T-cell (primary cell): ENCODE measurements at places on chromosomes 16 and 17. TPM values are rescaled to one million over a fixed set of nuclear protein-coding genes. Genes with fewer than 3 reads are reported as not detected.

Gene TLCD2
- total RNA-seq = 0.82 TPM

Gene SSTR5
- not detected for total RNA-seq

Gene ASPSCR1
- 34.6 TPM for total RNA-seq

Gene CPNE7
- total RNA-seq = 5.1 TPM

Gene CA4
- not detected for total RNA-seq

Gene CD7
- total RNA-seq = 104 TPM

GRCh38 chr17:80774146-80774545 lies 217.5 kb upstream of the CHMP6 start:
- peak overlapping the region; percentile 47 for H3K27ac ChIP-seq
- H3K4me3 ChIP-seq = peak overlapping the region; percentile 67
- H3K36me3 ChIP-seq = peaks cover 13% of the 10 kb centered on the region
- H3K27me3 ChIP-seq = no peaks in the 10 kb centered on the region

- no peaks in the 10 kb centered on the region for H3K36me3 ChIP-seq
- H3K27ac ChIP-seq = no peak overlapping the region
- no peak overlapping the region for H3K4me3 ChIP-seq
- no peaks in the 10 kb centered on the region for H3K27me3 ChIP-seq
These were observed 123.1 kb downstream of the SLC39A11 start for GRCh38 chr17:72969293-72969906.

DNA sequence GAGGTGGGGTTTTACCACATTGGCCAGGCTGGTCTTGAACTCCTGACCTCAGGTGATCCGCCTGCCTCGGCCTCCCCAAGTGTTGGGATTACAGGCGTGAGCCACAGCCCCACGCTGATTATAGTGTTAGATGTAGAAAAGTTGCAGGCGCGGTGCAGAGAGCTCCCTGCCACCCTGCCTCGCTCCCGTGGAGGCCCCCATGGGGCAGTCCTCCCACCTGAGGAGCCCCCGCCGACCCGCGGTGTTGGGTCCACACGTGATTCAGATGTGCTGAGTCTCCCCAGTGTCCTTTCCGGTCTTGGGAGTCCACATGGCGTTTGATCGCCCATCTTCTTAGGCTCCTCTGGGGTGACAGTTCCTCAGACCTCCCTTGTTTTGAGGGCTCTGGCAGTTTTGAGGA lies 5.2 kb upstream of the RPL13 start:
- no peak overlapping the region for H3K27ac ChIP-seq
- H3K27me3 ChIP-seq = no peaks in the 10 kb centered on the region

- no peaks in the 10 kb centered on the region for H3K27me3 ChIP-seq
- H3K27ac ChIP-seq = no peak overlapping the region
- no peak overlapping the region for H3K4me3 ChIP-seq
These were observed 9.2 kb downstream of the RPL23 start for GRCh38 chr17:38844261-38844757.

DNA sequence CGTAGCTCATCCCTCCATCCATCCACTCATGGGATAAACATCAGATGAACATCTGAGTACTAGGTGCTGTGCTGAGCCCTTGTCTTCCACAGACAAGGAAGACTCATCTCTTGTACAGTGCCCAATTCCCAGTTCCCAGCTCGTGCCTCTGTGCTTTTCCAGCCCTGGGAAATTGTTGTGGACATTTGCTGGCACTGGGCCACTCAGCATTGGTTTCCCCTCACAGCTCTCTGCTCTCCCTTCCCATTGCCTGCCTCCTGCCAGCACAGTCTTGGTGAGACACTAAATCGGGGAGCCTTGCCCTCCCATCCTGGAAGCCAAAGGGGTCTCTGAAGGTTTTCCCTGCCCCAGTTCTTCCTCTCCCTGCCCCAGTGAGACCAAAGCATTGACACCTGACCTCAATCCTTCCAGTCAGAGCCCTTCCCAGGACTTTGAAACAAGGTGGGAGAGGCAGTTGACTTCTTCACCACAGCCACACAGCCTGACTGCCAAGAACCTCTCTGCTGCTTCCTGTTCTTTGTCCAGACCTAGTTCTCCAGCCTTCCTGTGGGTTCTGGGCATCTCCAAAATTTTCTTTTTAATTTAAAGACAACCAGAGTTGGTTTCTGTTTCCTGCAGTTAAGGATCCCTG lies 50.2 kb downstream of the WSB1 start:
- H3K4me1 ChIP-seq = no peaks in the 10 kb centered on the region
- no peaks in the 10 kb centered on the region for H3K36me3 ChIP-seq
- H3K4me3 ChIP-seq = no peak overlapping the region
- peaks cover 16% of the 10 kb centered on the region for H3K27me3 ChIP-seq
- no peak overlapping the region for H3K27ac ChIP-seq
- no peak for DNase-seq

DNA sequence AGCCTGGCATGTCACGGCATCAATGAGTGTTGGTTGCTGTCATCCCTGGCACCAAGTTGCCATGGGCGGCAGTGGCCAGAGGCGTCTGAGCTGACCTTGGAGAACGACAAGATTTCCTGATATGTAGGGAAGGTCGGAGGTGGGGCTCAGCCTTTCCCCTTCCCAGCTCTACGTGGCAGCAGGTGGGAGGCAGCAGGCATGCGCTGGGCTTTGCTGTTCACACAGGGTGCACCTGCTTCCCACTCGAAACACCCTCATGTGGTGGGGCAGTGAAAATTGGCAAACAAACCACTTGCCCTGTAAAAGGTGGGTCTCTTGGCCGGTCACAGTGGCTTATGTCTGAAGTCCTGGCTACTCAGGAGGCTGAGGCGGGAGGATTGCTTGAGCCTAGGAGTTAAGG lies 12.3 kb upstream of the TFAP4 start:
- H3K36me3 ChIP-seq = no peaks in the 10 kb centered on the region
- no peaks in the 10 kb centered on the region for H3K4me1 ChIP-seq
- no peak overlapping the region for H3K27ac ChIP-seq
- no peak overlapping the region for H3K4me3 ChIP-seq

DNA sequence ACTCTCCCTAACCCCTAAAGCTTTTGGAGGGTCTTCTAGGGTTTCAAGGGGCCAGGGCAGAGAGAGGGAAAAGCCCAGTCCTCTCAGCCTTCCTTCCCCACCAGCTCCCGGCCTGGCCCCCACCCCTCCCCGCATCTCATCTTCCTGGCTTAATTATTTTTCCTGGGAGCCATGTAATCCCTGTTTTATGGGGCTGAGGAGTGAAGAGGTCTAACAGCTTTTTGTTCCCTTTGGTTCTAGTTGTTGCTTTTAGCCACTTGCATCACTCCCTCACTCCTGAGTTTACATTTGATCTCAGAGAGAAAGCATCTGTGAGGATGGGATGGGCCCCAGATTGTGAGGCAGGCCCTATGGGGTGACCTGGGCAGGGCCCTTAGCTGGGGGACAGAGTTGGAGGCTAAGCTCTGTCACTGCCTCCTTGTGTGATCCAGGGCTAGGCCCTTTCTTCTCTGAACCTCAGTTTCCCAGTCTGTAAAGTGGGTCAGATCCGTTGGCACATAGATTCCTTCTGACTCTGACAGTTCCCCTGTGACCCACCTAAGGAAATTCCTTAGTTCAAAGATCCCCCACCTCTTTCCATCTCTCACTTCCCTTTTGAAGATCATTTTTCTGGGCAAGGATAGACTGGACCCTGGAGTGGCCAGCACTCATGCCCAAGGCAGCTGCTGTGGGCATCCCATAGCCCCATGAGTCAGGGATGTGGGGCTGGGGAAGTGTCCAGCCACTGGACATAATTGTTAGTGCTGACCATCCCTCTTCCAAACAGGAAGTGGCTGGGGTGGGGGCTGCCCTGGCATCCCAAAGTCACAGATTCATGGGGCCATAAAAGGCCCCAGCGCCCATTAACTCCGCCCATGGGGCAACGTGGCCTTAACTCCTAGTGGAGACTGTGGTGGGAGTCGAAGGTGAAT lies 20.1 kb downstream of the UNC119 start:
- no peaks in the 10 kb centered on the region for H3K36me3 ChIP-seq
- no peaks in the 10 kb centered on the region for H3K27me3 ChIP-seq
- H3K27ac ChIP-seq = no peak overlapping the region

DNA sequence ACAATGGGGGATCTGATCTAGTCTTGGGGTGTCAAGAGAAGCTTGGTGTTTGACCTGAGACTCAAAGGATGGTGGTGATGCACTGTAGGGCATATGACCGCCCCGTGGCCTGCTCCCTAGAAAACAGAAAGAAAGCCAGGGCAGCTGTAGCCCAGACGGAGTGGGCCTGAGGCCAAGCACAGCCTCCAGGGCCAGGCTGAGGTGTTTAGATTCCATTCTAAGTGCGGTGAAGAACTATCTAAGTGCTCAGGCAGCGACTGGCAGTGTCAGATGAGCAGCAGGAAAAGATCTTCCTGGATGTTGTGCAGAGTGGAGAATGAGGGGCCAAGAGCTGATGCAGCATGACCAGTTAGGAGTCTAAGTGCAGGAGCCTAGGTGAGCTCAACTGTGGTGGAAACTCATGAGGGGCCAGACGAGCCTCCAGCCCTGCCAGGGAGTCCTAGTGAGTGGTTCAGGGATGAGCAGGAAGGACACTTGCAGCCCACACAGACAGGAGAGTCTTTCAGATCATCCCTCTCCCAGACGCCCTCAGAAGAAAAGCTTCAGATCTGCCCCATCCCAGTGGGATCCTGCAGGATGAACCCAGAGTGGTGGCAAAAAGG lies 314.2 kb upstream of the CCL2 start:
- H3K4me1 ChIP-seq = no peaks in the 10 kb centered on the region
- no peak overlapping the region for H3K27ac ChIP-seq
- H3K36me3 ChIP-seq = no peaks in the 10 kb centered on the region

DNA sequence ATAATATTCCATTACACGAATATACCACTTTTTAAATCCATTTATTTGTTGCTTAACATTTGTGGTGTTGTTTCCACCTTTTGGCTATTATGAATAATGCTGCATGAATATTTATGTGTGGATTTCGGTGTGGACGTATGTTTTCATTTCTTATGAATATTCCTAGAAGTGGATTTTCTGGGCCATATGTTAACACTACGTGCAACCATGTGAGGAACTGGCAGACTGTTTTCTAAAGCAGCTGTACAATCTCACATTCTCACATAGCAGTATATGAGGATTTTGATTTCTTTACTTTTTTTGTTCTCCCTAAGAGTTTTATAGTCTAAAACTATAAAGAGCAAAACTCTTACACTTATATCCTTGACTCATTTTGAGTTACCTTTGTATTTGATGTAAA lies 143.4 kb downstream of the MAP2K4 start:
- no peak overlapping the region for H3K4me3 ChIP-seq
- DNase-seq = no peak
- H3K36me3 ChIP-seq = no peaks in the 10 kb centered on the region
- H3K4me1 ChIP-seq = no peaks in the 10 kb centered on the region
- H3K27ac ChIP-seq = no peak overlapping the region
- H3K27me3 ChIP-seq = no peaks in the 10 kb centered on the region

DNA sequence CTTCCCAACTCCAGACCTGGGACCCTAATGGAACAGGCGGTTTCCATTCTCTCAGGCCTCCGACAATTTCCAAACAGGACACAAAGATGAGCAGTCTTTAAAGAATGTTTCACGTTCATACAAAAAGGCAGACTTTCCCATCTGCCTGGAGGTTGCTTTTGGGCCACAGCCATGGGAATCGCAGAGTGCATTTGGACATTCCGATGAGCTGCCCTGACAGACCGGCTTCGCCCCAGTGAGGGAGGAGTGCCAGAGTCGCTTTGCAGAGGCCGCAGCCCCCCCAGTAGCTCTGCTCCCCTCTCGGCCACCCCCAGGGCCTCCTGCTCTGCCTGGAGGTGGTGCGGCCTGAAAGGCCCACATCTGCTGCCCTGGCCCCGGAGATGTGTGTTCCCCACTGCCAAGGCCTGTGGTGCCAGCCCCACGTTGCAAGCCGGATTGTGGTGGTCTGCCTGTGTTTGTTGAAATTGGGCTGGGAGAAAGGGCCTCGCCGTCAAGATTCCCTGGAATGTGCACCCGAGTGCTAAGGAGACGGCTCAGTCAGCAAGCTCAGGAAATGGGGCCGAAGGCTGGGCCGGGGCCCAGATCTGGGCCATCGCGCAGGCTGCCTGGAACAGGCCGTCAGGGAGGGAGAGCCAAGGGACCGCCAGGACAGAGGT lies 89.8 kb downstream of the C16orf95 start:
- no peak overlapping the region for H3K4me3 ChIP-seq
- DNase-seq = no peak
- H3K27me3 ChIP-seq = no peaks in the 10 kb centered on the region
- H3K27ac ChIP-seq = no peak overlapping the region
- no peaks in the 10 kb centered on the region for H3K4me1 ChIP-seq

DNA sequence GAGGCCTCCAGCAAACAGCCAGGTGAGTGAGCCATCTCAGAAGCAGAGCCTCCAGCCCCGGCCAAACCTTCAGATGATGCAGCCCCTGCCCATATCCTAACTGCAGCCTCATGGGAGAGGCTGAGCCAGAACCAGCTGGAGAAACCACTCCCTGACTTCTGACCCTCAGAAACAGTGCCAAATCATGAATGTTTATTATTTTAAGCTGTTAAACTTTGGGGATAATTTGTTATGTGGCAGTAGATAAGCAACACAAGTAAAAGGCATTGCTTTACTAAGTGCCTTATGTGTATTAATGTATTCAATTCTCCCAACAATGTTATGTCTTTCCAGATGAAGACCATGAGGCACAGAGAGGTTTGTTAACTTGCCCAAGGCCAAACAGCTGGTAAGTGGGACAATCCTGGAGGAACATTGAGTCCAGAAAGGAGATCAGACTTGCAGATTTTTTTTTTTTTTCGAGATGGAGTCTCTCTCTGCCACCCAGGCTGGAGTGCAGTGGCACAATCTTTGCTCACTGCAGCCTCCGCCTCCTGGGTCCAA lies 59.6 kb downstream of the SOCS1 start:
- H3K4me3 ChIP-seq = no peak overlapping the region
- peaks cover 11% of the 10 kb centered on the region for H3K27me3 ChIP-seq
- no peak for DNase-seq
- H3K27ac ChIP-seq = no peak overlapping the region
- no peaks in the 10 kb centered on the region for H3K36me3 ChIP-seq
- H3K4me1 ChIP-seq = peaks cover 6% of the 10 kb centered on the region

GRCh38 chr16:9134739-9135138 lies 43.3 kb downstream of the HAPSTR1 start:
- peak; percentile 37 for DNase-seq
- H3K4me3 ChIP-seq = no peak overlapping the region
- no peaks in the 10 kb centered on the region for H3K36me3 ChIP-seq
- H3K27ac ChIP-seq = no peak overlapping the region

DNA sequence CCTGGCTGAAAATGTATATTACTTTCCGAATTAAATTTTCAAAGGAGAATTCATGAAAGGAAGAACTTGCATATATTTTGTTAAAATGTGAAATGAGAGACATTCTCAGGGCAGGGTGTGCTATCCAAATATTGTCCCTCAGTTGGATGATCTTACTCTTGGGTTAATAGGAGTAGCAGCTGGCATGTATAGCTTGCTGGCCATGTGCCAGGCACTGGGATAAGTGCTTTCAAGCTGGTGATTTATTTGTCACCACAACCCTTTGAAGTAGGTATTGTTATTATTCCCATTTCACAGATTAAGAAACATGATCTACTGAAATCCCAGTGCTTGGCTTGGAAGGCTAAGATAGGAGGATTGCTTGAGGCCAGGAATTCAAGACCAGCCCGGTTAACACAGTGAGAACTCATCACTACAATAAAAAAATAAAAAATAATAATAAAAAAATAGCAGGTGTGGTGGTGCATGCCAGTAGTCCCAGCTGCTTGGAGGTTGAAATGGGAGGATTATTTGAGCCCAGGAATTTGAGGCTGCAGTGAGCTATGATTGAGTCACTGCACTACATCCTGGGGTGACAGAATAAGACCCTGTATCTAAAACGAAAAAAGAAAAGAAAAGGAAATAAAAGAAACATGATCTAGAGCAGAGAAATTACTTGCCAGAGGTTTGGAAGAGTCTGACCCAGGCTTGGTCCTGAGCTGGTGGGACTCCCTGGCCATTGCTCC lies 11.6 kb upstream of the MPHOSPH6 start:
- DNase-seq = no peak
- no peaks in the 10 kb centered on the region for H3K4me1 ChIP-seq
- H3K4me3 ChIP-seq = no peak overlapping the region
- H3K27me3 ChIP-seq = no peaks in the 10 kb centered on the region
- H3K36me3 ChIP-seq = no peaks in the 10 kb centered on the region

GRCh38 chr17:73205459-73205961 lies 12.7 kb downstream of the COG1 start:
- no peak for DNase-seq
- H3K4me3 ChIP-seq = no peak overlapping the region
- H3K36me3 ChIP-seq = peaks cover 83% of the 10 kb centered on the region
